ENCODE measurements at places on chromosomes 3 and 15.

DNA sequence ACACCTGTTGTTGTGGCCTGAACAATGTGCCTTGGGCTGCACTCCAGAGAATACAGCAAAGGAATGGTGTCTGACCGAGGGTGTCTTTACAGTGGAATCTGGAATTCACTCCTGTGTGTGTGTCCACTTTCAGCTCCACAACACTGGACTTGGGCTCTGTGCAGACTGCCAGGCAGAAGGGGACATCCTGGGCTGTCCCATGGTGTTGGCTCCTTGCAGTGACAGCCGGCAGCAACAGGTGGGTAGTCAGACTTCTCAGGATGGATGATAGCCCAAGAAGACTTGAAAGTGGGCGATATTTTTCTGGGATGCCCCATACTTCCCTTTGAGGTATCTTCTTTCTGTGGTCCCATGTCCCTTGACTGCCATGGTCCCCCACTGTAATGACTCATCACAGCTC is 45.0 kb downstream of the DPH3 start:
- no peak overlapping the region for H3K27ac ChIP-seq
- no peaks in the 10 kb centered on the region for H3K4me1 ChIP-seq
- H3K4me3 ChIP-seq: no peak overlapping the region
- no peak for DNase-seq

GRCh38 chr15:75156326-75157215 is 45.1 kb upstream of the C15orf39 start:
- no peaks in the 10 kb centered on the region for H3K27me3 ChIP-seq
- peaks cover 9% of the 10 kb centered on the region for H3K4me1 ChIP-seq
- H3K4me3 ChIP-seq: no peak overlapping the region
- DNase-seq: no peak
- no peak overlapping the region for H3K27ac ChIP-seq

- DNase-seq: no peak
- H3K27ac ChIP-seq: no peak overlapping the region
- no peaks in the 10 kb centered on the region for H3K27me3 ChIP-seq
- no peak overlapping the region for H3K4me3 ChIP-seq
- H3K36me3 ChIP-seq: peaks cover 16% of the 10 kb centered on the region
- H3K4me1 ChIP-seq: no peaks in the 10 kb centered on the region
These were observed 14.6 kb downstream of the NEK4 start for GRCh38 chr3:52756141-52756540.

GRCh38 chr3:16090024-16090423 is 84.5 kb upstream of the GALNT15 start:
- no peaks in the 10 kb centered on the region for H3K4me1 ChIP-seq
- no peaks in the 10 kb centered on the region for H3K36me3 ChIP-seq
- H3K4me3 ChIP-seq: no peak overlapping the region
- DNase-seq: no peak
- H3K27ac ChIP-seq: no peak overlapping the region

DNA sequence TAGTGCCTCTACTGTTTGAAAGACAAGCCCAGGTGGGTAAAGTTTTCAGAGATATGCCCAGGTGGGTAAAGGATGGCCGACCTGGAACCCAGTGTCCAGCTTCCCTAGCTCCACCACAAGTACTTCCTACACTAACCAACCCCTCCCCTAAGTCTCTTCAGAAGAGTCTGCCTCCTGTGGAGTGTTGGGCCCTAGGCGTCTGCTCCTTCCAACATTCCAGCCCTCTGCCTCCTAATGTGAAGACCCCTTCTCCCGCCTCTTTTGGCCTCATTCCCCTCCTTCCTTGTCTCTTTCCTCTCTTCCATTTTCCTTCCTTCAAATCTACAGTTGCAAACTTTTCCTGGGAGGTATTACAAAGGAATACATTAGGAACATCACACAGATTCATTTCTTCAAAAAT is 38.6 kb downstream of the CNTN3 start:
- no peak overlapping the region for H3K27ac ChIP-seq
- no peaks in the 10 kb centered on the region for H3K36me3 ChIP-seq
- H3K4me1 ChIP-seq: no peaks in the 10 kb centered on the region

GRCh38 chr3:99896482-99896881 is 78.8 kb downstream of the CMSS1 start:
- H3K27me3 ChIP-seq: no peaks in the 10 kb centered on the region
- H3K27ac ChIP-seq: peak overlapping the region; percentile 90
- no peak overlapping the region for H3K4me3 ChIP-seq
- H3K4me1 ChIP-seq: peaks cover 12% of the 10 kb centered on the region
- no peaks in the 10 kb centered on the region for H3K36me3 ChIP-seq

DNA sequence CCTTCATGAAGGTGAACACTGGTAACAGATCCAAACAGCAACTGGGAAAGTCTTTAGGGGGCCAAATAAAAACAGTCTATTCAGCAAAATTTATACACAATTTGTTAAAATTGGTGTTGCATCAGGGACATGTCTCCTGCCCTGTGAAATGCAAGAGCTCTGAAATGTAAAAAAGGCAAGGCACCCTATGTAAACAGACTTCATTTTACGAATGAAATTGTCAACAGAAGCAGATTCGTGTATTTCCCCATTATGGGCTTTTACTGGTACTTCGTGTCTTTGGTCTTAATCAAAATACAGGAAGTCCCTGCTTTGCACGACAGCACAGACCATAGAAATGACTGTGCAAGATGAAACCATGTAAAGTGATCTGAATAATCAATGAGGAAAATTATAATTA is 127.3 kb upstream of the THBS1 start:
- H3K4me3 ChIP-seq: no peak overlapping the region
- peaks cover 2% of the 10 kb centered on the region for H3K27me3 ChIP-seq
- no peak for DNase-seq
- H3K36me3 ChIP-seq: no peaks in the 10 kb centered on the region

DNA sequence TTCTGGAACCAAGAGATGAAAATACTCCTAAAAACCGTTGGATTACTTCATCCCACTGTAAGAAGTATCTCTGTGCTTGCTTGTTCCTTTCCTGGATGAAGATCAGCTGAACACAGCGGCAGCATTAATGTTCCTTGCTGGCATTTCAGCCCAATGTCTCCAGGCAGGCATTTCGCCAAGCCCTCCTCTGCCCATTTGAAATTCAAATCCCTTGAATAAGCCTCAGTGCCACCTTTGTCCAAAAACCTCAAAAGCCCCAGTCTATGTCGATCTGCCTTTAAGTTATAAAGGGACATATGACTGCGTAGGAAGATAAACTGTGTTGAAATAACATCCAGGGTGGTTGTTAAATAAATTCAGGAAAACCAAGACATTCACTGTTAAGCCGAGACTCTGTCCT is 156.8 kb upstream of the PDZRN3 start:
- H3K4me3 ChIP-seq: no peak overlapping the region
- no peak overlapping the region for H3K27ac ChIP-seq
- peaks cover 2% of the 10 kb centered on the region for H3K27me3 ChIP-seq
- H3K4me1 ChIP-seq: no peaks in the 10 kb centered on the region
- DNase-seq: no peak
- H3K36me3 ChIP-seq: no peaks in the 10 kb centered on the region

GRCh38 chr3:56836276-56837163 is 34.8 kb upstream of the ARHGEF3 start:
- no peaks in the 10 kb centered on the region for H3K36me3 ChIP-seq
- peaks cover 4% of the 10 kb centered on the region for H3K4me1 ChIP-seq
- no peak overlapping the region for H3K4me3 ChIP-seq

- peaks cover 19% of the 10 kb centered on the region for H3K27me3 ChIP-seq
- peaks cover 67% of the 10 kb centered on the region for H3K36me3 ChIP-seq
- peak; percentile 65 for DNase-seq
- peaks cover 70% of the 10 kb centered on the region for H3K4me1 ChIP-seq
These were observed 39.7 kb upstream of the MYZAP start for GRCh38 chr15:57551715-57552677.
